ENCODE measurements at places on chromosomes 3 and 15.

DNA sequence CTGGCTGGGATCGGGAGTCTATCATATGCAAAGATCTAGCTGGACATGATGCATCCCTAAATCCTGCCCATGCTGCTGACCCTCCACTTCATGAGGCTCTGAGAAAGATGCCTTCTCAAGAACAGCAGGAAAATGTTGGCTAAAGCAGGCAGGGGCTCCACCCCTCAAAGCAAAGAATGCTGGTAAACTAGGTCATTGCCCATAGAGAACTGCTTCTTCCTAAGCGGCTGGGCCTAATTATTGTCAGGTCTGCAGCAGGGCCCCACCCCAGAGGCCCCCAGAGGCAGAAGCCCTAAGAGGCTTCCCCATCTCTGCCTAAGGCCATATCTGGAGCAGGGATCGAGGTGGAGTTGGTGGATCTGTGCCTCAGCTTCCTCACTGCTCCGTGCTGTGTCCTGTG, 447.4 kb upstream of the PROK2 start:
- no peak for DNase-seq

- no peak for DNase-seq
These were observed 8.5 kb downstream of the MRAS start for GRCh38 chr3:138356730-138357405.

DNA sequence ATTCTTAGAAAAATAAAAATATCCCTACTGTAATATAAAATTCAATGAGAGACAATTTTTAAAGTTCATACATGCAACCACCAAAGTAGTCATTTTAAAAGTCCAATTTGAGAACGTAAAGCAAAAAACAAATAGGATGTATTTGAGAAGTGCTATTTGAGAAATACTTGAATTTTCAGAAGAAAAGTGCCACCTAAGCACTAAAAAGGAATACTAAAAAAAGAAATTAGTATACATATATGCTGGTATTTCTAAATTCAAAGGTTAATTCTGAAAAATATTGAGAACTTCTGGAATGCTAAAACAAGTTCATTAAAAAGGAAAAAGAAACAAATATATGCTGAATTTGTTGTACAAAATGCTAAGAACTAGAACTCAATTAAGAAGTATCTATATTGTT, 29.2 kb upstream of the ARRDC4 start:
- no peak for DNase-seq

- DNase-seq, result no peak
These were observed 74.8 kb downstream of the DNASE1L3 start for GRCh38 chr3:58135712-58136543.

DNA sequence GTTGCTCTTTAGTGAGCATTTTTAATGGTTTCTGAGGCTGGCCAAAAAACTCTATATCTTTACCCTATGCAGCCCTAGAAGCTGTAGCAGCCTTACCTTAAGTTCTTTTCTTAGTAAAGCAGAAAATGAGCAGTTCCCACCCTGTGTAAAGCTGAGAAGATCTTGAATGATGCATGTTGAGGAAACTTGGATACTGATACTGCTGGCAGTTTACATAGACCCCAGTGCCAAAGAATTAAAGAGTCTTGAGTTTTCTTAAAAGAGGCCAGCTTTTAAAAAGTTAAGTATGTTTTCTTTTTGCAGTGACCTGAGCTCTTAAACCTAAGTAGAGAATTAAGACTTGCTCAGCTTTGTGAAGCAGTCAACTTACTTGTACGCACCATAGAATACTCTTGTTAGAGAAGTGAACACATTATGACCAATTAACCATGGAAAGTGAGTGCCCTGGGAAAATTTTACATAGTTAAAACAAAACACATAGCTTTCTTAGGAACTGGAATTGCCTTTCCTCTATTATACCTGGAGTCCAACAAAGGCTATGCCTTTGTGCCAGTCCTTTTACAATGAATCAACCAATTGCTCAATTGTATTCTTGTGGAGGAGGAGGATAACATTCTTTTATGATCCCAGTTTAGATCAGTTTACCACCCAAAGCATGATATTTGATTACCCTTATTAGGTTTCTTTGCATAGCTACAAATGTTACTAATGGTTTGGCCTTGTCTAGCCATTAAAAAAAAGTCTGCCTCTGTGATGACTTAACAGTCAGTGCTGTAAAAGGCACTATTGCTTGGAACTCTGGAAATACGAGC, 28.4 kb downstream of the PLS1 start:
- no peak for DNase-seq

DNA sequence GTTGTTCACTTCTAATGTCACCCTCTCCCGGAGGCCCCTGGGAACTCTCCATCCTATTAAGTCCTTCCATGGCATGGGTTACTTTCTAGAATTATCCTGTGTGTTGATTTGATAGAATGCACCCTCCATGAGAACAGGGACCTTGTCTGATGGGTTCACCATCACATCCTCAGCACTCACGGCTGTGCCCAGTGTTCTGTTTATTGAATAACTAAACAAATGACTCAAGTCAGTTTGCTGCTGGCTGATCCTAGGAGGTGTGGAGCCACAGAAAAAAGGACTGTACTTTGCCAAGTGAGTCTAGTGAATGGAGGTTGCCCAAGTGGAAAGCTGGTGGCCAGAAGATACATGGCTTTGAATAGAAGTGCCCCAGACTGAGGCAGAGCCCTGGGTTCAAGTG, 48.5 kb upstream of the RAB6B start:
- DNase-seq, result no peak

GRCh38 chr3:178875157-178875556, 196.5 kb downstream of the ZMAT3 start:
- no peak for DNase-seq

Measured in CD4-positive, alpha-beta T cell treated with Interleukin-2 at 100 ng/mL for 4 hours (primary cell).